DMS79 treated with DMSO at 0.1 percent for 48 hours (cell line): ENCODE measurements at places on chromosomes 13 and 19.
A peak's percentile ranks its signal among the peaks of the same experiment; 100 is the strongest.

DNA sequence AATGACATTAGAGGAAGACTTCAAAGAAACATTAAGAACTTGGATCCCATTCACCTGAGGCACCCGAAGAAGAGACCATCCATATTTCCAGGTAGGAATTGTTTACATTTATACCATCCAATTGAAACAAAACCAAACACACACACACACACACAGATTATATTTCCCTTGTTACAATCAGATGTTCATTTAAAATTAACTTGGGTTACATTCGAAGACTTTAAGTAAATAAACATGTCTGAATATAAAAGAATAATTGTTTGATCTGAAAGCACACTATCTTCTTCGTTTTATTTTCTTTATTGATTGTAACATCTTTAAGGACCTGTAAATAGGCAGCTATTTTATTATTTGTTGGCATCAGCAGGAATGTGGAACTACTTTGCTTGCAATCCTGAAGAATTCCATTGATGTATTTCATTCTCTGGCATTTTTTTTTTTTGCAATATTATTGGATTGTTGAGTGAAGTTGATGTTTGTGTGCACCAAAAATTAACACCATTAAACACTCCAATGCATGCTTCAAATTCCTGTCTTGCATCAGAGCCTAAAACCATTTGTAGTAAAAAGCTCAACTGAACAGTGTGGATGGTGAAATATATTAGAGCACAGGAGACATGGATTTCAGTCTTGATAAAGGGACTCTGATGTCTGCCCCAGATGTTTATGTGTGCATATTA lies 85.3 kb upstream of the FRY start:
- DNase-seq = peak; percentile 62

- DNase-seq = no peak
Measured at GRCh38 chr19:954672-955494, 29.0 kb downstream of the ARID3A start.

DNA sequence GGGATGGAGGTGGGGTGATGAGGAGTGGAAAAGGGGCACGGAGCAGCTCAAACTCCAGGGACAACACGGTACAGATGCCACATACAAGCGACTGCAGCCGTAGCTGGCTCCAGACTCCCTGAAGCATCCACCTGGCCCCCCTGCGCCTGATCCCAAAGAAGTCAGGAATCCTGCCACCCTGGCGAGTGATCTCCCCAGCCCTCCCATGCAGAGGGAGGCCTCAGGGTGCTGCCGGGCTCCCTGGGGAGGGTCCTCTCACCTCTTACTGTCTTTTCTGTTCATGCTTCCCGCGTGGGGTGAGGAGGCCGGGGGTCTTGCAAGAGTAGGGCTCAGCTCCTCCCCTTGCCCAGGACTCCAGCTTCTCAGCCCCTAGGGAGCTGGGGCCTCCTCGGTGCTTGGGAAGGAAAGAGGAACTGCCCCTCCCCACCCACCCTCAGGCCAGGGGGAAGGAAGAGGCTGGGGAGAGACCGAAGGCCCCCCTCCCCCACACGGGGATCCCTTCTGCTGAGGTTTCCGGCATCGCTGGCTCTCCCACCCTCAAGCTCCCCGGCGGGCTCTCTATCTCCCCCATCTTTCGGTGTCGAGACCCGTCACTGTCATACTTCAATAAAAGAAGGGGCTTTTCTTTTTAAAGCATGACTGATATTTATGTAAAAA lies at the start of gene RASGRP4:
Gene RASGRP4 (minus strand): TSS at position 410 of the 657 bp plus-strand sequence. CDS start 128 bp downstream, at position 282.
- DNase-seq = no peak

- DNase-seq = peak; percentile 7
Measured at GRCh38 chr13:19862481-19863313, 752 bp downstream of the ZMYM5 start.

- DNase-seq = no peak
Measured at GRCh38 chr13:65631078-65631477, 1599.1 kb downstream of the PCDH9 start.

DNA sequence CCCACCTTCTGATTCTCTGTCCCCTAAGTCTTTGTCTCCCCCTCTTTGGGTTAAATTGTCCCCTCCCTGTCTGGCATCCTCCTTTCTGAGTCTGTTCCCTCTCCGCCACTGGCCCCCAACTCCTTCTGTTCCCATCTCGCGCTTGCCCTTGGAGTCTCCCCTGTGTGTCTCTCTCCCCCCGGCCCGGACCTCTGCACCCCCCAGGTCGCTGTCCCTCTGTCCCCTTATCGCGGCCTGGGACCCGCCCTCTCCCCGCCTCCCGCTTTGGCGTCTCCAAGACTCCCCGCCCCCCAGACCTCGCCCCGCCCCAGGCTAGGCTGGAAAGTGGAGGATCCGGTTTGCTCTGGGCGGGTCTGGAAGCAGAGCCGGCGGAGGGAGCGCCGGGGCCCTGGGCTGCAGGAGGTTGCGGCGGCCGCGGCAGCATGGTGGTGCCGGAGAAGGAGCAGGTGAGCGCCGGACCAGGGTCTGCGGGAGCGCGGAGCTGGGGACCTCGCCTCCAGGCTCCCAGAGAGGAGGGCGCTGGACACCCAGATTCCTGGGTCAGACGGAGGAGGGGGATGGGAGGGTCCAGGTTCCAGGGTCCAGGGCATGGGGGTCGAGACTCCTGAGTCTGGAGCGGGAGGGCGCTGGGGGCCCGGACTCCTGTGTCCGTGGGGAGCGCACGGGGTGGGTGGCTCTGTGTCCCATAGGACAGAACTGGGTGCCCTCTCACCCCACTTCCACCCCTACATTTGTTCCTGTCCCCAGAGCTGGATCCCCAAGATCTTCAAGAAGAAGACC lies at the start of gene TRPM4:
Gene TRPM4 (plus strand): TSS at position 348 of the 780 bp plus-strand sequence. CDS start 75 bp downstream, at position 423.
- DNase-seq = peak; percentile 81

DNA sequence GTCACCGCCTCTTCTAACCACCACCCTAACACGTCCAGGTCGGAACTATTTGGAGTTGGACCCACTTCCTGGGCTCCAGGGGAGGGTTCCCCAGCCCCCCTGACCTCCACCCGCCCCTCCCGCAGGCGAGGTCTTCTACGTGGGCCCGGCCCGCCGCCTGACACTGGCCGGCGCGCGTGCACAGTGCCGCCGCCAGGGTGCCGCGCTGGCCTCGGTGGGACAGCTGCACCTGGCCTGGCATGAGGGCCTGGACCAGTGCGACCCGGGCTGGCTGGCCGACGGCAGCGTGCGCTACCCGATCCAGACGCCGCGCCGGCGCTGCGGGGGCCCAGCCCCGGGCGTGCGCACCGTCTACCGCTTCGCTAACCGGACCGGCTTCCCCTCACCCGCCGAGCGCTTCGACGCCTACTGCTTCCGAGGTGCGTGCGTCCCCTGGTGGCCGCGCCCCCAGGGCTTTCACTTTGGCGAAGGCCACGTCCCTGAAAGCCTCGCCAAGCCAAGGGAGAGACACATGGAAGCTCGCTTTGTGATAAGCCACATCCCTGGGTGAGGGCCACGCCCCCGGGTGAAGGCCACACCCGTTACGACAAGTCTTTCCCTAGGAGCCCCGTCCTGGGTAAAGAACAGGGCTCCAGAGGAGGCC lies 13.2 kb downstream of the NCAN start:
- DNase-seq = no peak

GRCh38 chr13:37651891-37652290 lies 53.3 kb upstream of the POSTN start:
- no peak for DNase-seq

DNA sequence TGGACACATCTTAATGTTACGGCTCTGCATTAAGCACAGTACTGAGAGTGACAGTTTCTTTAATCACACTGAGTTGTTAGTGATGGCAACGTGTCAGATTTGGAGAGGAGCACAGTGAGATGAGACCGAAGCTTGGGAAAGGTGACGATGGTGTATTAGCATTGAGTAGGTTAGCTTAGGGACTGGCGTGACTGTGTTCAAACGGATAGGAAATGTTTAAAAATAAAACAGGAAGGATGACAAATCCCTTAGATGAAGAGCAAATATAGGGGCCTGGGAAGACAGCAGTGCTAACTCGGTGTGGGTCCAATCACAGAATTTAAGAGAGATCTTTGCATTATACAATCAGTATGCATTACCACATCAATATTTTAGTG lies 384.3 kb downstream of the HS6ST3 start:
- no peak for DNase-seq

DNA sequence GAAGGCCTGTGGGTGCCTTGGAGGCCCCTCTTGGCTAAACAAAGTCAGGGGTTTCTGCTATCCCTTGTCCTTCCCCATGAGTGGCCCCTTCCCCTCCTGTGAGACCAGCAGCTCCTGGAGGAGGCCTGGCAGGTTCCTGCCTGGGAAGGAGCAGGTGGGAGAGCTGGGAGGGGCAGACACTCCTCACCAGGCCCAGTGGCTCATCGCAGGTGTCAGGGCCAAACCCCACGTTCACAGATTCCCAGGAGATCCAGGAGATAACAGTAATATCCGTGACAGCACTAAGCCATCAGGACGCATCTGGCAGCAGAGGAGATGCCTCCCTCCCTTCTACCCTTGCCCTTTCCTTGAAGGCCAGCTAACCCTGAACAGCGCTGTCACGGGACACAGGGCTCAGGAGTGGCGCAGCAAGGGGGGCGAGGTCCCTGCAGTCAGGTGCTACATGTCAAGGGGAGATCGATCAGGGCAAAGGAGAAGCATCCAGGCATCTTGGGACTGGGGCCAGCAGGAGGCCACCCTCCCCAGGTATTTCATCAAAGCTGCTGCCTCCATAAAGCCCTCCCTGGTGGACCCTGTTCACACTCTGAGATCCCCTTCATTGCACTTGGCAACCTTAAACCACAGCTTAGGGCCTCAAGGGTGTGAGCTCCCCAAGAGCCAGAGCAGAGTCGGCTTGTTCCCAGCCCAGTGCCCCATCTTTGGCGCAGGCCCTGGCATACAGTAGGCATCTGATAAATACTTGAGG lies 4.8 kb downstream of the CEBPA start:
- DNase-seq = no peak

DNA sequence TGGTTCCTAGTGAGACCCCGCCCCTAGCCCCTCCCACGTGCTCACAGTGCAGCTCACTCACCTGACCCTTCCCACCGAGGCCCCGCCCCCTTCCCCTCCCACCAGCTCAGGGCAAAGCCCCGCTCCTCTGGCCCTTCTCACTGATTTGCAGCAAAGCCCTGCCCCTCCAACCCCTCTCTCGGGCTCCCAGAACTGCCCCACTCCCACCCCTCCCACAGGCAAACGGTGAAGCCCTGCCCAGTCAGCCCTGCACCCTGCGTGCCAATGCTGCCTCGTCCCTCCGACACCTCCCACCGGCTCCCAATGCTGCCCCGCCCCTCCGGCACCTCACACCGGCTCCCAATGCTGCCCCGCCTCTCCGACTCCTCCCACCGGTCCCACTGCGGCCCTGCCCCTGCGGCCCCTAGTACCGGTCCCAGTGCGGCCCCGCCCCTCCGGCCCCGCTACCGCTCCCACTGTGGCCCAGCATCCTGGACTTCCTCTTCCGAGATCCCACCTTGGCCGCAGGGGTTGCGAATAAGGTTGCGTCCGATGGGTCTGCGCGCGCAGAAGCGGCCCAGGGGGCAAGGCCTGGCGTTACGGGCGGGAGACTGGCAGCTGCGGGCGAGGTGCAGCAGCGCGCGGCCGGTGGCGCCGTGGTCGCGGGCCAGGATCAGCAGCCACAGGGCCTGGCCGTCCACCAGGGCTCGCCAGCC lies 834 bp downstream of the FBXO27 start:
- DNase-seq = peak; percentile 93

- no peak for DNase-seq
Measured at GRCh38 chr13:32471187-32471922, 43.4 kb upstream of the N4BP2L1 start.

GRCh38 chr13:106286811-106287210 lies 248.7 kb downstream of the EFNB2 start:
- DNase-seq = no peak

GRCh38 chr13:100517135-100517534 lies 71.5 kb downstream of the GGACT start:
- DNase-seq = no peak

DNA sequence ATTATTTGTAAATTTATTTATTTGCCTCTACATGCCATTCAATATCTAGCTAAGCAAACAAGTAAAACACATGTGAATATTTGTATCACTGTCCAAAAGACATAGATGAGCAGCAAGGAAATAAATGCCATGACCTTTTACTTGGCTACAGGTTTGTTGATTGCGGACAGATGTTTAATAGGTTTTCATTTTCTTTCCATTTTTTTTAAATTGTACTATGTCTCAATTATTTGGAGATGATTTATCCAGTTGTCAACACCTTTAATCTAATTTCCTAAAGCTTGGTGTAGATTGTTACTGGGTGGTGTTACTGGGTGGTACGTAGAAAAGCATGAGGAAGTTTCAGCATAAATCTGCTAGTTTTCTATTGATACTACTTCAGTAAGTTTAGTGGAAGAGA lies 560.6 kb upstream of the SPRY2 start:
- DNase-seq = no peak

GRCh38 chr13:30240608-30241007 lies 66.7 kb downstream of the KATNAL1 start:
- no peak for DNase-seq
